ENCODE measurements at places on chromosomes 5 and 9. TPM values are rescaled to one million over a fixed set of nuclear protein-coding genes. Genes with fewer than 3 reads are reported as not detected.

DNA sequence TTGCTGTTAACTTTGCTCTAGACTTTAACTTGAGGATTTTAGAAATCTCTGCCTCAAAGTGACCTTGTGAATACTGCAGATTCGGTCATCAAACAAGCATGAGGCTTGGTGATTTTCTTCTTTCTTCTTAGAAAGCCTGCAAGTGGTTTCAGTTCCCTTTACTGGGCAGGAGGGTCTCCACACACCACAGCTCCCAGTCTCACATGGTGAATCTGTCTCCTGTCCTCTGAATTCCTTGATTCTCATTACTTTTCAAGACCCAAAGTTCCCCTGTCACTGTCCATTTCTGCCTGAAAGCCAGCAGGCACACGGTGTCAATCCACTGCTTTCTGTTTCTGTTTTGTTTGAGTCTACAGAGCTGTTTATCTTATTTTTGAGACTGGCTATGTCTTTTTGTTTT is 14.1 kb downstream of the HSPB3 start:
- no peak for DNase-seq

GRCh38 chr9:38227061-38227540 is 158.1 kb upstream of the SHB start:
- DNase-seq, result no peak

DNA sequence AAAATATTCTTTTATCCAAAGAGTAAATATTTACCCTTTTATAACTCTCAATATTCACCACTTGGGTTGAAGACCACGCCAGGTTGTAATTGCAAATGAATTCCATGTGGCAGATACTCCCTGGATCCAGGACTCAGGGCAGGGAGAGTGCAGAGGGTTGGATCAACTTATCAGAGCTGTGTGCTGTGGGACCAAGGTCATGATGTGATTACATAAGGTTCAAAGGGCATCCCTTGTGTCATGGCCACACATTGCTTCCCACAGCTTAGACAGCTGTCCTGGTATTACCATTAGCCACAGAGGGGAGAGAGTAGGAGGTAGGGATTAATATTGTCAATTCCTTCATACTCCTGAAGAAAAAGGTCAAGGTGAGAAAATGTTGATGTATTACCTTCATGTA is 133.9 kb downstream of the JAKMIP2 start:
- no peak for DNase-seq

- DNase-seq, result no peak
These were observed 287.0 kb downstream of the GAS1 start for GRCh38 chr9:86660146-86660943.

GRCh38 chr9:84490206-84490841 is 149.8 kb upstream of the SLC28A3 start:
- no peak for DNase-seq

The UBE2R2 gene
- 7.2 TPM for total RNA-seq

GRCh38 chr9:79104216-79104615 is 467.5 kb upstream of the TLE4 start:
- no peak for DNase-seq

GRCh38 chr9:106625259-106625789 is 237.6 kb upstream of the ZNF462 start:
- no peak for DNase-seq
